Retinal pigment epithelial cell (primary cell): ENCODE measurements at places on chromosomes 16 and 17.

DNA sequence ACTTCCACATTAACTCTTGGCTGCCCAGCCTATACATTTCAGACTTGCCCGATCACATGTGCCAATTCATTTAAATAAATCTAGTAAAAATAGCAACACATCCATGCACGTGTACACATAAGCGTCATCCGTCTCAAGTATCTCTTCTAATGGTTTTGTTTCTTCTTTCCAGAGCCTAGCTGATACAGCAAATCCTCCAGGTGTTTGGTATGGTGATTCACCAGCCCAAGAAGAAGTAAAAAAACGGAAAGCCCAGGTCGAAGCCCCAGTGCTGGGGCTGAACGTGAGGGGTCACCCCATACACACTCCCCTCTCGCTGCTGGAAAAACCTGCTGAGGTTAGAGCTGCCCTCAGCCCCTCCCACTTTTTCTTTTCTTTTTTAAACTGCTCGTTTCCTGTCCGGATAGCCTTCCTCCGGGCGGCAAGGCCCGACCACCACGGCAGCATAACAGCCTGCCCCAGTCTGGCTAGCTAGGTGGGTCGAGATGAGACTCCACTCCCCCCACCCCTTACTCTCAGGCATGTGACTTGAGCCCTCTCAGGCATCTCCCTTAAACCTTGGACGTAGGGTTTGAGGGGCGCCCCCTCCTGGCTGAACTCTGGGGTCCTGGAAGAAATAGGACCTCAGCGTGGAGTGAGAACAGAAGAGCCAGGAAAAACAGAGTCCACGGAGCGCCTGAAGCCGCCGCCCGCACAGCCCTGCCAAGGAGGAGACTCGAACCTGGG is 13.9 kb upstream of the OR1F1 start:
- no peak for DNase-seq

- DNase-seq = no peak
Measured at GRCh38 chr17:64145375-64145750, 15.4 kb upstream of the ERN1 start.

DNA sequence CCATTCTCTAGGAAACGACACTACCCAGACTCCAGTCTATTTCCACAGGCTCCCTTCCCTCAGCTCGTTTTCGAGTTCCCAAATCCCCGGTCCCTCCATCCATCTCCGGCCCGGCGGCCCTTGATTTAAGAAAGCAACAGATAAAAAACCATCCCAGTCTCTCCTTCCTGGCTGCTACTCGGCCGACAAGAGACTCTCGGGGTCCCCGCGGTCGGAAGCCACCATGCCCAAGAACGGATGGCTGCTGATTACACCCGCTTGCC is 182 bp downstream of the RPL26 start:
- no peak for DNase-seq

DNA sequence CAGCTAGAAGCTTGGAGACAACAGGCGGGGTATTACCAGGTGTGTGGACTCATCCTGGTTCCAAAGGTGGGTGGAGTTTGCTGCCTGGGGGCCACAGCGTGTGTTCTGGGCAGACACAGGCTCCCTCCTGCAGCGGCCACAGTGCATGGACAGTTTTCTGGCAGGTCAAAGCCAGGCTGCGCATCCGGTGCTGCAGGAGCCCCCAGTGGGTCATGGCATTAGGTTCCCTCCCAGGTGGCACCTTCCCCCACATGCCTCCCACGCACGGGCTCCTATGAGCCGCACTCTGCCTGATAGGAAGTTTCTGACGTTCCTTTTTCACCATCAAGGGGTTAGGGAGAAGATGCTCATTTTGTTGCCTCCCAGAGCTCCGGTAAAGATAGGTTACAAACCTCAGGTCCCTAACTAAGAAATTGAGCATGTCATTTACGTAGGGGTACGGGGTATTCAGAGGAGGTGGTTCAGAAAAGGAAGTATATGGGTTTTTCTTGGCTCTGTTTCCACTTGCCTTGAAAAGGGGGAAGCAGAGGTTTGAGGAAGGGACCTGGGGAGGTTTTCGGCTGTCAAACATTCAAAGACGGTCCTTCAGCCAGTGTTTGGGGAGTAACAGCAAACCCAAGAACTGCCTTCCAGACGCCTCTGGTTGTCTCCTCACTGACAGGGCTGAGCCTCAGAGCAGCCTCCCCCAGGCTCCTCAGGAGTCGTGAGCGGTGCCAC is 32.7 kb upstream of the NAT9 start:
- DNase-seq = no peak

- no peak for DNase-seq
Measured at GRCh38 chr17:43680461-43680860, 18.7 kb upstream of the MEOX1 start.

- no peak for DNase-seq
Measured at GRCh38 chr16:85238233-85238647, 126.0 kb upstream of the CIBAR2 start.

GRCh38 chr16:3874794-3875692 is 5.5 kb downstream of the CREBBP start:
- DNase-seq = no peak

GRCh38 chr17:49193513-49194296 is 16.7 kb downstream of the GNGT2 start:
- peak; percentile 39 for DNase-seq

- no peak for DNase-seq
Measured at GRCh38 chr16:89506113-89506504, 2.1 kb upstream of the SPG7 start.

GRCh38 chr16:12081048-12081404 is 104.5 kb downstream of the SNX29 start:
- DNase-seq = no peak

GRCh38 chr17:6913608-6914443 is 82.0 kb upstream of the ALOX12 start:
- no peak for DNase-seq

- no peak for DNase-seq
Measured at GRCh38 chr17:56641894-56642293, 48.4 kb downstream of the NOG start.
